ENCODE measurements at places on chromosomes 3 and 15.

GRCh38 chr3:169410430-169410829 lies 253.1 kb downstream of the MECOM start:
- DNase-seq: no peak

DNA sequence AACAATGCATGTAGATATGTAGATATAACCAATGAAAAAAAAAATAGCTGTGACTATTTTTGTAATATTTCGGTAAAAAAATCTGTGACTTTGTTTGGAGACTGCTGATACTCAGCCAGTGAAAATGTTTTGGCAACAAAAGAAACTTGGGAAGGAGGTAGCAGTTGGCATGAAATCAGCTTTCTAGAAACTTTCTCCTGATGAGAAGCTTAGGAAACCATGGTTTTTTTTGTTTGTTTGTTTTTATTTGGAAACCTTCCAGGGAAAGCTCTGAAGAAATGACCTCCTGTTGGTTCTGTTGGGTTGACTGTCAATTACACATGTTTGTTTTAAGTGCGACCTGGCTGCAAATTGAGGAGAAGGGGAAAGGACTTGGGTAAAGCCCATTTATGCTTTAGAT lies 445.9 kb downstream of the UNC13C start:
- no peak for DNase-seq

GRCh38 chr3:129673012-129673411 lies 66.5 kb upstream of the PLXND1 start:
- DNase-seq: no peak

DNA sequence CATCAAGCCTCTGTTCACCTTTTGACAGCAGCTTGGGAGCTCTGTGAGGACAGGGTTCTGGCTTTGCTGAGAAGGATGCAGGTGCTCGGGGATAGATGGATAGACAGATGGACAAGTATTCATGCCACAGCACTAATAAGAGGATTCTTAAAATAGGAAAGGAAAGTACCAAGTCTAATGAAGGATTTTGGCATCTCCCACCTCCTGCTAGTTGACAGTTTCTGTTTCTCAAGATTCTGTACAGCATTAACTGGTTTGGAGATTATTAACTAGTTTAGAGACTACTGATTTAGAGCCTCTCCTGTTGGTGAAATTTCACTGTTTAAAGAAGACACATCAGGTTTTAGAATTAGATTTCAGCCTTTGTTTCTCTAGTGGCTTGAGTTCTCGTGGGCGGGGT lies 152.3 kb downstream of the CACNA1D start:
- no peak for DNase-seq

DNA sequence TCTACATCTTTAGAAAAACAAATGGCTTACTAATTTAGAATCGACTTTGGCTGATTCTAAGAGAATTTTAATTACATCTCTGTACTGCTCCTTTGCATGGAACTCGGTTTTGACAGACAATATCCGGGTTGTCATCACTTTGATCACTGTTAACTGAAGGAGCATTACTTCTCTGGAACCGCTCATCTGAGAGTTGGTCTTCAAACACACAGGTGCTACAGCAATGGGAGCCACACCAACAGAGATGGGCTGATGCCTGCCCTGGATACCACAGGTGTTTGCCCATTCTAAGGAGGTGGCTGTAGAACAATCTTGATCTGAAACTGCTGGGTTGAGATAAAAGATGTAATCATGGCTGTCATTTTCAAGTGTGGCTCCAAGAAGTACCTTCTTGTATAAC lies 21.6 kb downstream of the LINS1 start:
- no peak for DNase-seq

- no peak for DNase-seq
Measured at GRCh38 chr3:12395349-12396012, 88.8 kb upstream of the TSEN2 start.

DNA sequence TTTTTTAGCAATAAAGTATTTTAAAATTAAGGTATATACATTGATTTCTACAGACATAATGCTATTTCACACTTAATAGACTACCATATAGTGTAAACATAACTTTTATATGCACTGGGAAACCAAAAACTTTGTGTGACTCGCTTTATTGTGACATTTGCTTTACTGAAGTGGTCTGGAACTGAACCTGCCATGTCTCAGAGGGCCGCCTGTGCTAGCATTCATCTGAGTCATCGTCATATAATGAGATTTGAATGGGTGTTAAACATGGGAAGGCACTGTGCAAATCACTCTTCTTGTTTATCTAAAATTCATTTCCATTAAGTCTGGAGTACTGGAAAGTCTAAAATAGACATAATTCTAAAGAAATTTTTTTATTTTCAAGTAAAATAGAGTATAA lies 12.9 kb downstream of the EIF2AK4 start:
- no peak for DNase-seq

DNA sequence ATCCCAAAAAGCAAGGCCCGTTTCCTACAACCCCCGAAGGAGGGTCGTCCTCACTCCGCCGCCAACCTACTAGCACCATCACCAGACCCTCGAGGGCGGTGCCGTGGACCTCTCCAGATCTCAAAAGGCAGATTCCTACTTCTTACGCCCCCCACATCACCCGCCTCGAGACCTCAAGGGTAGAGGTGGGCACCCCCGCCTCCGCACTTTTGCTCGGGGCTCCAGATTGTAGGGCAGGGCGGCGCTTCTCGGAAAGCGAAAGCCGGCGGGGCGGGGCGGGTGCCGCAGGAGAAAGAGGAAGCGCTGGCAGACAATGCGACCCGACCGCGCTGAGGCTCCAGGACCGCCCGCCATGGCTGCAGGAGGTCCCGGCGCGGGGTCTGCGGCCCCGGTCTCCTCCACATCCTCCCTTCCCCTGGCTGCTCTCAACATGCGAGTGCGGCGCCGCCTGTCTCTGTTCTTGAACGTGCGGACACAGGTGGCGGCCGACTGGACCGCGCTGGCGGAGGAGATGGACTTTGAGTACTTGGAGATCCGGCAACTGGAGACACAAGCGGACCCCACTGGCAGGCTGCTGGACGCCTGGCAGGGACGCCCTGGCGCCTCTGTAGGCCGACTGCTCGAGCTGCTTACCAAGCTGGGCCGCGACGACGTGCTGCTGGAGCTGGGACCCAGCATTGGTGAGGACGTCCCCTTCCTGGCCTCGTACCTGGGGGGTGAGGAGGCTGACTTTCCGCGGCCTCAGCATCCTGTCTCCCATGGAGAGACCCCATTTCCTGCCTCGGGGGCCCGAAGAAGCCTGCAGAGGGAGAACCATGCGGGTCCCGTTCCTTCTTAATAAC lies at the start of gene MYD88:
TSS of gene MYD88 (plus strand) at position 313 of the 842 bp plus-strand sequence. CDS start at position 353, 40 bp downstream.
- peak; percentile 79 for DNase-seq

GRCh38 chr15:52559575-52559974 lies 9.3 kb downstream of the ARPP19 start:
- DNase-seq: peak; percentile 45

DNA sequence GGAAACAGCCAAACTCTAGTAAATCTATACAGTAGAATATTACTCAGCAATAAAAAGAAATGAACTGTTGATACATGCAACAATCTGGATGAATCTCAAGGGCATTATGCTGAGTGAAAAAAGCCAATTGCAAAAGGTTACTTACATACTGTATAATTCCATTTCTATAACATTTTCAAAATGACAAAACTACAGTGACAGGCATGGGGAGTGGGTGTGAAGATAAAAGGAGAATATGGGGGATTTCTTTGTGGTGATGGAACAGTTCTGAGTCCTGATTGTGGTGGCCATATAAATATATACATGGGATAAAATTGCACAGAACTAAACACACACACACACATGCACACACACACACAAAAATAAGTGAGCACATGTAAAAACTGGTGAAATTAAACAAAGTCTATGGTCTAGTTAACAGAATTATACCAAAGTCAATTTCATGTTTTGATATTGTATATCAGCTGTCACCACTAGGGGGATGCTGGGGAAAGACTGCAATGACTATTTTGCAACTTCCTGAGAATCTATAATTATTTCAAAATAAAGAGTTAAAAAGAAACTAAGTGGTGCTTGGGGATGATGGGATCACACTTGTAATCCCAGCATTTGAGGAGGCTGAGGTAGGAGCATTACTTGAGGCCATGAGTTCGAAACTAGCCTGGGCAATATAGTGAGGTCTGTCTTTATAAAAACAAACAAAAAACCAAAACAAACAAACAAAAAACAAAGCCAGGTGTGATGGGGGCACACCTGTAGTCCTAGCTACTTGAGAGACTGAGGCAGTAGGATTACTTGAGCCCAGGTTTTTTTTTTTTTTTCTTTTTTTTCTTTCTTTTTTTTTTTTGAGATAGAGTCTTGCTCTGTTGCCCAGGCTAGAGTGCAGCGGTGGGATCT lies 66.0 kb downstream of the SPTSSB start:
- DNase-seq: no peak

- no peak for DNase-seq
Measured at GRCh38 chr15:78625606-78626280, 4.9 kb upstream of the CHRNA3 start.

GRCh38 chr15:36771826-36772225 lies 192.4 kb downstream of the CDIN1 start:
- no peak for DNase-seq

DNA sequence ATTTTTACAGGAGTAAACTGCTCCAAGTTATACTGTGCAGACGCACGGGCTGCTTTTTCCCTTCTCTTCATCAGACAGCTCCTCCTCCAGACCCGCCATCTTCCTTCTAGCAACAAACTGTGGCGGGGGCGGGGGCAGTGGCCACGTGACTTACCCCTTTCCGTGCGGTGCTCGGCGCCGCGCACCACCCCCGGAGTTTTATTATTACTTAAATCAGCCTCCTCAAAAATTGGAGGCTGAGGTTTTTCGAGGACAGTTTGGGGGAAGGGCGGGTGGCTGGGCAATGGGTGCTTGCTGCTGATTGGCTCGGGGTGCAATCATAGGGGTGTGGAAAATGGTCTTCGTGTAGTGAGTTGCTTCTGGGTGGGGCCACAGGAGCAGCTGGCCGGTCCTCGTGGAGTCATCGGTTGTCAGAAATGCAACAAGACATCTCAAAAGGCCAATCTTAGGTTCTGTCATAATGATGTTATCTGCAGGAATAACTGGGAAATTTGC lies 77.1 kb upstream of the MFGE8 start:
- DNase-seq: no peak

DNA sequence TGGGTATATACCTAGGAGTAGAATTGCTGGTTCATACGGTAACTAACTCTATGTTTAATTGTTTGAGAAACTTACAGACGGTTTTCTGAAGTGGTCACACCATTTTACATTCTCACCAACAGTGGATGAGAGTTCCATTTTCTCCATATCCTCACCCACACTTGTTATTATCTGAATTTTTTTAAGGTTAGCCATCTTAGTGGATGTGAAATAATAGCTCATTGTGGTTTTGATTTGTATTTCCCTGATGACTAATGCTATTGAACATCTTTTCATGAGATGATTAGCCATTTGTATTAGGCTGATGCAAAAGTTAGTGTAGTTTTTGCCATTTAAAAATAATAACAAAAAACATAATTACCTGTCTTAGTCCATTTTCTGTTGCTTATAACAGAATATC lies 18.6 kb downstream of the CSTA start:
- DNase-seq: no peak

All from stimulated activated CD4-positive, alpha-beta T cell treated with anti-CD3 and anti-CD28 coated beads, Interleukin-2, amount 100 ng/mL, for 48 hours (primary cell).